ENCODE measurements at places on chromosomes 4 and X.
A peak's percentile ranks its signal among the peaks of the same experiment; 100 is the strongest.

DNA sequence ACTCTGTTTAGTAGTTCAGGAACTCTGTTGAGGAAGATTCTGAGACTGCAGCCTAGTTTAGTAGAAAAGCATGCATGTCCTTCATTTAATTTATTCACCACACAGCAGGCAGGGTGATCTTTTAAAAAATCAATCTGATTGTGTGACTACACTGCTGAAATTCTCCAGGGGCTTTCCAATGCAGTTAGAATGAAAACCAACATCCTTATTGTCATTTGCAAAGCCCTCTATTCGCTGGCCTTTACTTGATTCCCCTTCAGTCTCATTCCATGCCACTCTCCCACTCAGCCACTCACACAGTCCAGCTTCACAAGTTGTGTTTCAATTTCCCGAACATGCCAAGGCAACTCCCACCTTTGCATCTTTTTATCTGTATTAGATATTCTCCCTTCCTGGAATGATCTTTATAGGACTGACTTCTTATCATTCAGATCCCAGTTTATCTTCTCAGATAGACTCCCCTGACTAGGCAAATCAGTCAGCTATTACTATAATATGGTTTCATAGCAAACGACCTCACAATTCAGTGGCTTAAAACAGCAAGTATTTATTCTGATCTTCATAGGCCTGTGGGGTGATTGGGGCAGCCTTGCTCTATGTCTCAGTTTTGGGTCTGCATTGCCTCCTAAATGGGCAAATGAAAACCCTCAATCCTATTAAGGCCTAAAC, 21.3 kb upstream of the FTHL17 start:
- no peak for DNase-seq

DNA sequence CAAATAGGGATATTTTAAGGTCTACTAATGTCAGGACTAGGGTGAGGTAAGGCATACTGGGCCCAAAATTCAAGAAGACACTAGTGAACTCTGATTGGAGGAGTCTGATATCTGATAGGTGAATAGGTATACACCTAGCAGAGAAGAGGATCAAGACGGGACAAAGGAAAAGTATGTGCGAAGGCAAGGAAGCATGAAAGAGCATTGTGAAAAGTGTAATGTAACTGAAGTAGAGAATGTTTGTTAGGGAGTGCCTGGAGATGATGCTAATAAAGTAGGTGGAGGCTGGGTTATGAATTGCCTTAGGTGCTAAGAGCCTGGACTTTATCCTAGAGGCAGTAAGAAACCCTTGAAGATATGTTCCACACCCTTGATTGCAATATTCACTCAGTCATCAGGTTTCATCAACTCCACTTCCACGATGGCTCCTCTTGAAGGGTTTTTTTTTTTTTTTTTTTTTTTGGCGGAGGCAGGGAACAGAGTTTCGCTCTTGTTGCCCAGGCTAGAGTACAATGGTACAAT, 49.9 kb upstream of the XIAP start:
- DNase-seq: no peak

DNA sequence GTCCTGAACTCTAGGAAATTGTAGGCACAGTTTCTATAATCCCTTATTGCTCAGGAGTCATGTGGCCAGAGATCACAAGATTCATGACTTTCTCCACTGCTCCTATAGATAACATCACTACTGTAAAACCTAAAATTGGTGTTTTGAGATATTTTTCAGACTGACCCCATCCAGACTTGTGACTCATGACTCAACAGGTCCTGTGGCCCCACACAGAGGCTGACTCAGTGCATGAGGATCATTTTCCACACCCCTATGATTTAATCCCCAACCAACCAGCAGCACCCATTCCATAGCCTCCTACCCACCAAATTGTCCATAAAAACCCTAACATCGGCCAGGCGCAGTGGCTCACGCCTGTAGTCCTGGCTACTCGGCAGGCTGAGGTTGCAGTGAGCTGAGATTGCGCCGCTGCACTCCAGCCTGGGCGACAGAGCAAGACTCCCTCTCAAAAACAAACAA, 13.2 kb upstream of the XIAP start:
- no peak for DNase-seq

DNA sequence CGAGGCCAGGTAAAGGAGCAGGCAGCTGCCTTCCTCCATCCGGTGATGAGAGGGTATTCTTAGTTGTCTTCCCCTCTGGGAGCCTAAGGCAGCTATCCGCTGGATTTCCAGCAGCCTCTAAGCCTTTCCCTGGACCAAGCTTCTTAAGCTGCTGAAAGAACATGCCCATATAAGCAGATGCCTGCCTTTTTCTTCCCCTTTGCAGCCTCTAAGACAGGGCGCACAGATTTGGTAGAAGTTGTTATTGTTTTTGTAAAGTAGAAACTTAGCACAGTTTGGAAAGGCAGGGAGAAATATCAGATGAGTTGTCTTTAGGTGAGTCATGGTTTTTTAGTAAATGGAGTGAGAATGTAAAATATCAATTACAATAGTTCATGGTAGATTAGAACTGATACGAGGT, 210.8 kb downstream of the ARHGAP10 start:
- DNase-seq: no peak

- no peak for DNase-seq
These were observed 4.7 kb upstream of the S100P start for GRCh38 chr4:6688879-6689505.

GRCh38 chr4:154757713-154758112, 13.9 kb downstream of the LRAT start:
- no peak for DNase-seq

- no peak for DNase-seq
These were observed 420.2 kb downstream of the BCOR start for GRCh38 chrX:39677585-39677977.

DNA sequence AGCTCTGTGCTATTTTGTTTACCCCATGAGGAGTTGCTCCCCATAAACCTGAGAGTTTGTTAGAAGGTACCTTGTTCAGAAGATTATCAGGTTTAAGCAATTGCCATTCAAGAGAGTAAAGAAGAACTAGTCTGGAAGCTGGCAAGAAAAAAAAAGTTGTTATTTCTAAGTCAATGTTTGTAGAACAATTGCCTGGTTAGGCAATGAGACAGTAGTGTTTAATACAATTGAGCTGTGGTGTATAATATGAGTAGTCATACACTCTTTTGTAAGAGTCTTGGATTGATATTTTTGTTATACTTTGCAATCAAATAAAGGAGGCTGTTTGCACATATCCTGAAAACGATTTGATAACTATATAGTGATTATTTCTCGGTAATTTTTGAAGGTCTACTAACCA, 44.7 kb downstream of the GALNT7 start:
- no peak for DNase-seq

DNA sequence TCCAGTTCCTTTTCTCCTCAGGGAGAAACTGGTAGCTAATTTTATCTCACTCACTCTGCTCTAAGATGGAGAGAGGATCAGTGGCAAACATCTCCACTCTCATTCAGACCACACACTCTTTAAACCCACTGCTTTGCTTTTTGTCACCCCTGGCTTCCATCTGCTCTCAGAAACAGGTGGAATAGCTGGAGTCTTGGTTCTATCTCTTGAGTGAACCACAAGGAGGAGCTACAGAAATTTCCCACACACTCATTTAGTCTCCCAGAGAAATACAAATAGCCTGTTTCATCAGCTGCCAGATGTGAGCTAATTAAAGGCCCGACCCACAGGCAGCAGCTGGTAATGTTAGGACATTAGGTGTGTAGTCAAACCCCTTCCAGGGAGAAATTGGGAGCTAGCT, 96.6 kb downstream of the STPG2 start:
- peak; percentile 51 for DNase-seq

DNA sequence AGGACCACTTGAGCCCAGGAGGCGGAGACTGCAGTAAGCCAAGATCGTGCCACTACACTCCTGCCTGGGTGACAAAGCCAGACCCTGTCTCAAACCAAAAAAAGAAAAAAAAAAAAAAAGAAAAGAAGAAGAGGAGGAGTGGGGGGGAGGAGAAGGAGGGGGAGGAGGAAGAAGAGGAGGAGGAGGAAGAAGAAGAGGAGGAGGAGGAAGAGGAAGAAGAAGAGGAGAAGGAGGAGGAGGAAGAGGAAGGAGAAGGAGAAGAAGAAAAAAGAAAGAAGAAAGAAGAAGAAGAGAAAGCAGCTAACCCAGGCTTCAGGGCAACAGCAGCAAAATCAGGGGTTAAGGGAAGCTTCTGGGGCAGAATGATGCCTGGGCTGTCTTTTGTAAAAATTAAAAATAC, 27.5 kb downstream of the VMA21 start:
- no peak for DNase-seq

- DNase-seq: no peak
These were observed 93.9 kb downstream of the SH3KBP1 start for GRCh38 chrX:19793471-19793870.

DNA sequence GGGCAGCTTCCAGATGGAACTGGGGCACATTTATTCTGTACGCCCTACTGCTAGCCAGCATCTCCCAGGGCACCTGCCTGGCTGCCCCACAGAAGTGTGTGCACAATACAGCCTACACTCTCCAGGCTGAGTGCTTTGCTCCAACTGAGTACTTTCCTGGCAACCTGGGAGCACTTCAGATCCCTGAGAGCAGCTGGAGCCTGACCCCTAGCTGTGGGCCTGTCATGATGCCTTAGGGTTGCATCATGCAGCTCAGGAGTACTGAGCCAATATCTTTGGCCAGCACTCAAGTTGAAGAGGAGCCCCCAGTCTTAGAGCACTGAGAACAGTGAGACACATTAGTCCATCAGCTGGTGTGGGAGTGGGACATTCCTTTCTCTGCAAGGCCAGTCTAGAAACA, 321.9 kb downstream of the CFAP47 start:
- no peak for DNase-seq

DNA sequence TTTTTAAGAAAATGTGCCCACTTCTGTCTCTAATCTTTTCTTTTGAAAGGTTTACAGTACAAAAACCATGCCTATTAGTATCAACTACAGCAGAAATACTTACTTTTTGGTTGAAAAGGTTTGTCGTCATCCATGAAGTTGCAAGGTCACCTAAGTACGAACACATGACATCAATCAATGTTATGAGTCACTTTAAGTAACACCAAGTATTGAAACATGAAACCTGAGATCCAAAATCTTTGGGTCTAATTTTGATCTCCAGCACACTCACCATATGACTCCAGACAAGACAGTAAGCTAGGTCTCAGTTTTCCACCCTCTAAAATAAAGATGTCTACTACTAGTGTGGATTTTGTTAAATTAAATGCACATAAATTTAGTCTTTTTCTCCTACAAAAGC, 8.4 kb downstream of the ZNF280C start:
- DNase-seq: no peak

- no peak for DNase-seq
These were observed 3.3 kb downstream of the NKX6-1 start for GRCh38 chr4:84495794-84496261.

DNA sequence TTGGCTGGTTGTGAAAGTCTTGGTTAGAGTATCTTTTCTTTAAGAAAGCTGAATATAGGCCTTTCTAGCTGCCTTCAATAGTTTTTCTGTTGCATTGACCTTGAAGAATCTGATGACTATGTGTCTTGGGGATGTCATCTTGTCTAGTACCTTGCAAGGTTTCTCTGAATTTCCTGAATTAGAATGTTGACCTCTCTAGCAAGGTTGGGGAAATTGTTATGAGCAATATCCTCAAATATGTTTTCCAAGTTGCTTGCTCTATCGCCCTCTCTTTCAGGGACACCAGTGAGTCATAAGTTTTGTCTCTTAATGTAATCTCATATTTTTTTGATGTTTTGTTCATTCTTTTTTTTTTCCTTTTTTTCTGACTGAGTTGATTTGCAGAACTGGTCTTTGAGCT, 194.7 kb downstream of the RAB28 start:
- DNase-seq: no peak

DNA sequence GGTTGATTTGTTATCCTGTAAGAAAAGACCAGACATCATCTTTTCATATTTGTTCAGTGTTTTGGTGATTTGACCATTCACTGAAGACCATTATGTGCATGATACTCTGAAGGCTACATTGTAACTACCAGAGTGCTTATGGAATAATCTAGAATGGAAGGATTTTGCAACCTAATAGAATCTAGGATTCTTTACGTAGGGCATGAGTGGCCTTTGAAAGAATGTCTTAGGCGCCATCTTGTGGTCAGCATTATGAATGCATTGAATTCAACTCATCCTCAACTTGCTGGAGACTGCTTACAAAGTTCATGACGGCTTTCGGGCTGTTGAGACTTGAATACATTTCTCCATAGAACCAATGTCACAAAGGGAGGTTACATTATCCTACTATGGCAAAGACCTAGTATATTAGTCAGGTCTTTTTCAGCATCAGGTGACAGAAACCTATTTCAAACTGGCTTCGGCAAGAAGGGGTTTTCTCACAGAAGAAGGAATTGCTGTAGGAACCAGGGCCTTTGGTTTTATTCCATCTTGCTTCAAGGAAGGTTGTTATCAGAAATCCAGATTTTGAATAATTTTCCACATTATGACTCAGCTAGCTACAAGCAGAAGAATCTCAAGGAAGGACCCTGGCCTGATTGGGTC, 104.1 kb downstream of the GPAT3 start:
- DNase-seq: no peak

DNA sequence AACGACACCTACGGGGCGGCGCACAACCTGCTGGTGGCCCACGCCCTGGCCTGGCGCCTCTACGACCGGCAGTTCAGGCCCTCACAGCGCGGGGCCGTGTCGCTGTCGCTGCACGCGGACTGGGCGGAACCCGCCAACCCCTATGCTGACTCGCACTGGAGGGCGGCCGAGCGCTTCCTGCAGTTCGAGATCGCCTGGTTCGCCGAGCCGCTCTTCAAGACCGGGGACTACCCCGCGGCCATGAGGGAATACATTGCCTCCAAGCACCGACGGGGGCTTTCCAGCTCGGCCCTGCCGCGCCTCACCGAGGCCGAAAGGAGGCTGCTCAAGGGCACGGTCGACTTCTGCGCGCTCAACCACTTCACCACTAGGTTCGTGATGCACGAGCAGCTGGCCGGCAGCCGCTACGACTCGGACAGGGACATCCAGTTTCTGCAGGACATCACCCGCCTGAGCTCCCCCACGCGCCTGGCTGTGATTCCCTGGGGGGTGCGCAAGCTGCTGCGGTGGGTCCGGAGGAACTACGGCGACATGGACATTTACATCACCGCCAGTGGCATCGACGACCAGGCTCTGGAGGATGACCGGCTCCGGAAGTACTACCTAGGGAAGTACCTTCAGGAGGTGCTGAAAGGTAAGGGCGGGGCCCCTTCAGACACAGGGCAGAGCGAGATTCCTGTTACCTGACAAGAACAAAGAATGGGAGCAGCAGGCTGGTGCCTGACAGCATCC, 11.7 kb downstream of the RPL9 start:
- no peak for DNase-seq

DNA sequence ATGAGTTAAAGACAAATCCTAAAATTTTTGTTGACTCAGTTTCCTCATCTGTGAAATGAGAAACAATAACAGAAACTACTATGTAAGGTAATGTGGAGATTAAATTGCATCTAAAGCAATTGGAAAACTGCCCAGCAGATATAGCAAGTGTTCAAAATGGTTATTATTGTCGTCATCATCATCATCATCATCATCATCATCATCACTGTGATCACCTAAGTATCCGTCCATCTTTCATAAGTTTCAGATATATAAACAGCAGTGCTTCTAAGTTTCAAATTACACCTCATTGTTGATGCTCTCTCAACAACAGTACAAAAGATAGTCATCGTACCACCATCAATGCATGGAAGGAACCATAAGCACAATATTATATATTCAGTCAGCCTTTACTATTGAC, 379.9 kb downstream of the PDGFC start:
- no peak for DNase-seq

Measured in DMS 273 treated with DMSO at 0.1 percent for 48 hours (cell line).